Activated CD8-positive, alpha-beta T cell treated with anti-CD3 and anti-CD28 coated beads for 36 hours (primary cell): ENCODE measurements at places on chromosomes 2 and 18. TPM values are rescaled to one million over a fixed set of nuclear protein-coding genes. Genes with fewer than 3 reads are reported as not detected.

The CYP27C1 gene
- total RNA-seq = not detected

The CYP1B1 gene
- total RNA-seq = 2.2 TPM

The KCNS3 gene
- total RNA-seq = not detected

The MARCHF4 gene
- total RNA-seq = not detected

The ASXL2 gene
- total RNA-seq = 42.5 TPM

The CELF4 gene
- total RNA-seq = not detected

DNA sequence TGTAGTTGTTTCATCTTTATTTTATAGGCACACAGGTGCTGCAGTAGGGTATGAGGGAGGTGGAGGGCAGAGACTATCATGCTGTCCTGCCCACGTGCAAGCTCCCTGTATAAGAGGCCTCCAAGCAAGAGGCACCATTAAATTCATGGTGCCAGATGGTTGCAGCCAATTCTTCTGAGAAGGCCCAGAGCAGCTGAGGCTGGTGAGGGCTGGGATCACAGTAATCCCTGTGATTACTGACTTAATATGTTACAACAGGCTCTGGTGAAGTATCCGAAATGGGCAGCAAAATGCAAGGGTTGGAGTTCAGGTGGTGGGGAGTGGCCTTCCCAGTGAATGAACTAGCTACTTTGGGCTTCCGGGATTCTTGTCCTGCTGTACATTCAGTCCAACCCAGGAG lies 191.9 kb upstream of the SMAD2 start:
- H3K27ac ChIP-seq = no peak overlapping the region
- H3K4me1 ChIP-seq = peaks cover 10% of the 10 kb centered on the region
- DNase-seq = no peak

DNA sequence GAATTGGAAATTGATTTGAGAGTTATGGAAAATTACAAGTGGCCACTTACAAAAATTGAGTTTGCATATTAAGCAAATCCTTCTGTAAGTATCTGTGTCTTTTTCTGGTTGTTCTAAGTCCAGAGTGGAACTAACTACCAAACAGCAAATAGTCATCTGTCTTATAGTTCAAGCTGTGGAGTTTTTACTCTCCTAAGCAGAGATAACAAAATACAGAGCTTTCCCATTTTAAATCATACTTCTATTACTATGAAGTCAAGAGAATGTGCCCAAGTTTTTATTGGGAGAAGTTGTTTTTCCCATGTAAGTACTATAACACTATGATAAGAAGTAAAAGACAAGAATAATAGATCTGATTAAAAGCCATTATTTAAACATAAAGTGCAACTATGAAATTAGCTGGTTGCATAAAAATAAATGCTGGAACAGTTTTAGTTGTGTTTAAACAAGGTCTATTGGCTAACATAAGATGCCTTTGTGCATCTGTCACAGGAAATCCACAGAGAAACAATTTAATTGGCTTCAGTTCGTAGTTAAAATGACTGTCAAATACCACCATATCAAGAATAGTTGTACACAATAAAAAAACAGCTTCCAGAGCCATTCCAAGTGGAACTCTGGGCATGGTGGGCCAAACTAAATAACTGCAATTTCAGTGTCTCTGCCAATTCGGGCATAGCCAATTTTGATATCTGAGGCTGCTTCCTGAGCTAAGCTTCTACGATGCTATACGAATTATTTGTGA lies 1467.4 kb upstream of the NXPH2 start:
- no peaks in the 10 kb centered on the region for H3K27me3 ChIP-seq
- H3K4me1 ChIP-seq = no peaks in the 10 kb centered on the region
- H3K36me3 ChIP-seq = no peaks in the 10 kb centered on the region
- H3K4me3 ChIP-seq = no peak overlapping the region
- no peak overlapping the region for H3K27ac ChIP-seq

DNA sequence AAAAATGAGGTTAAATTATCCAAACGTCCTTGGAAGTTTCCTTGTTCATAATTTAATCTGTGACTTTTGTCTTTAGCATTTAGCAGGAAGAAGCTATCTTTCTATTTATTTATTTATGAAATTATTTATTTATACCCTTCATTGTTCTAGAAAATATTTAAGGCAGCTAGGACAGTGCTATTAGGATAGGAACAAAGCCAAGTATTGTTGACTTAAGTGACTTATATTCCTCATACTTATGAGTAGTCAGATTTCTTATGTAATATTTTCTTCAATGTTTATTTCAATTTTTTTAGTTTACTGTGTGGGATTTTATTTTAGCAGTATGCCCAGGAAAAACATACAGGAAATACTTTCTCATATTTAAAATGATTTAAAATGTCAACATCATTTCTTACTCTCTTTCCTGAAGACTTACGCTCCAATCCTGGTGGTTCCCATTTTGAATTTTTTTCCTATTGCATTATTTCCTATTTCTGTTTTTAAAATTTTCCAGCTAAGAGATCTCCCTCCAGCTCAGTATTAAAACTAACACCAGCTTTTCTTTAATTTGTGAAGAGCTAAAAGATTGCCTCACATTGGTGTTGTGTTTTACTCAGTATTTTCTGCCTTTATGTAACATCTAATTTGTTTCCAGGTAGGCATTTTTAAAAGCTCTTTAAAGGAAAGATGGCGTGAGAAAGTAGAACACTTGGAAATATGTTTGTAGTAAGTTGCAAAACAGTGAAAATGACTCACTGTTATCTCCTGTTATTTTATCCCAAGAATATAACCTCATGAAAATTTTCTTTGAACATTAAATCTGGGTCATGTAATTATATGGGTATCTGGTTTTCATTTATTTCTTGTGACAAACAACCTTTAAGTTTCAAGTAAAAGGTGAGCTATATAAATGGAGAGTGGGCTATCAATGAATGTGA lies 32.2 kb downstream of the MAPRE2 start:
- H3K4me3 ChIP-seq = no peak overlapping the region
- no peaks in the 10 kb centered on the region for H3K27me3 ChIP-seq
- DNase-seq = no peak
- no peak overlapping the region for H3K27ac ChIP-seq
- H3K36me3 ChIP-seq = peaks cover 23% of the 10 kb centered on the region

DNA sequence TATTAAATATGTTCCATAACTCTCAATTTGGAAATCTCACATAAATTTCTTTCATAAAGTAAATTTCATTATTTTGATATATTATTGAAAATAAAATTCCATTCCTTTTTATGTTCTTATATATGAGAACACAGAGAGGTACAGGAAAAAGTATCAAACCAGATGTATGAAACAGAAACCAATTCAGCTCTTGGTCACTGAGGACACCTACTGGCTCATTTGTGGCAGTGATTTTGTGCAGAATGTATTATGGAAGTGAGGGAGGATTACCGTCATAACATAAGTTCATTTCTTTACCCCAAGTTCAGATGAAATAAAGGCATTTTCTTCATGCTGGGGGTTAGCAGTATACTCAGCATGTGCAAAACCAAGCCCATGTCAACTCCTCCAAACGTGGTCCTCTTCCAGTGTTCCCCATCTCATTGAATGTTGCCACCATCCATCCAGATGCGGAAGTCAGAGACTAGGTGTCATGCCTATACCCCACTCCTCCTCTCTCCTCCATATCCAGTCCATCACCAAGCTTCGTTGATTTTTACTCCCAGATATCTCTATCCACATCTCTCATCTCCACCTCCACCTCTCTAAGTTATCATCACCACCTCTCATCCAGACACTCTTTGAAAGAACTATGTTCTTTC lies 41.7 kb upstream of the MALL start:
- peaks cover 11% of the 10 kb centered on the region for H3K4me1 ChIP-seq
- H3K36me3 ChIP-seq = peaks cover 10% of the 10 kb centered on the region
- H3K27me3 ChIP-seq = peaks cover 2% of the 10 kb centered on the region
- no peak overlapping the region for H3K27ac ChIP-seq
- DNase-seq = peak; percentile 53

DNA sequence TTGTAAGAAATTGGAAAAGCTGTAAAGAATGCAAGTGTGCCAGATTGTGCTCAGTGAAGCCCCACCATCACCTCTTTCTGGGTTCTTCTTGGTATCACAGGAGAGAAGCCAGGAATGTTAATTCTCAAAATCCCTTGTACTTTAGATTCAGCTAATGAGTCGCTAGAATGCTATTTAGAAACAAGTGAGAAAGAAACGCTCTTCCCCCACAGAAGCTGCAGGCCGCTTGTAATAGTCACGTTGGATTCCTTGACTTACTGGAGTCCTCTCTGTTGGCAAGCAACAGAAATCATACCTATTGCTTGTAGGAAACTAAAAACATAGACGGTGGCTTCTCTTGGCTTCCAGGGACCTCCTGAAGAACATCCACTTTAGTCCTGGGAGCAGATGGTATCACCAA lies 375.6 kb upstream of the LRATD1 start:
- H3K27me3 ChIP-seq = no peaks in the 10 kb centered on the region
- DNase-seq = no peak

DNA sequence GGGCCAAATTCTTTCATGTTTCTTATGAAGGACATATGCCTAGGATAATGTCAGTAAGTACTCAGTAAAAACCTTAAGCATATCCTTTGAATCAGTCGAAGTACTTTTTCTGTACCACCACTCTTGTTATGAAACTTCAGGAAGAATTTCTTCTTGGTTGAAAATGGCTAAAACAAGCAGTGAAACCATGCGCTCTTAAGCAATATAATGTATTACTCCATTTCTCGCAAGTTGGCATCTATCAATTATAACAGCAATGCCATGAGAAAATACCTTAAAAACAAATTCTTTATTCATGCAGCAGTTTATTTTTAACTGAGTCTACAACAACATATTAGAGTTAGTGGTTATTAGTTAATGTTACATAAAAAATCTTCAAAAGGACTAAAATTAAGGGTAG lies 41.0 kb downstream of the SLC66A3 start:
- no peaks in the 10 kb centered on the region for H3K27me3 ChIP-seq
- H3K4me1 ChIP-seq = no peaks in the 10 kb centered on the region
- H3K27ac ChIP-seq = no peak overlapping the region
- DNase-seq = no peak
- H3K36me3 ChIP-seq = peaks cover 14% of the 10 kb centered on the region

GRCh38 chr2:229087843-229088516 lies 183.1 kb downstream of the PID1 start:
- H3K27me3 ChIP-seq = no peaks in the 10 kb centered on the region
- no peak overlapping the region for H3K27ac ChIP-seq
- DNase-seq = no peak
- no peak overlapping the region for H3K4me3 ChIP-seq

GRCh38 chr18:32042337-32042736 lies 23.7 kb downstream of the RNF125 start:
- H3K27ac ChIP-seq = peak overlapping the region; percentile 63
- no peak for DNase-seq
- peaks cover 39% of the 10 kb centered on the region for H3K36me3 ChIP-seq
- peaks cover 41% of the 10 kb centered on the region for H3K4me1 ChIP-seq

- no peak overlapping the region for H3K27ac ChIP-seq
- H3K27me3 ChIP-seq = peaks cover 11% of the 10 kb centered on the region
- no peak for DNase-seq
- H3K4me1 ChIP-seq = no peaks in the 10 kb centered on the region
- no peaks in the 10 kb centered on the region for H3K36me3 ChIP-seq
Observed at GRCh38 chr2:88227446-88227845, 57.3 kb downstream of the THNSL2 start.

GRCh38 chr2:171307560-171307959 lies 126.2 kb downstream of the METTL8 start:
- no peak for DNase-seq
- peaks cover 22% of the 10 kb centered on the region for H3K36me3 ChIP-seq
- H3K27me3 ChIP-seq = no peaks in the 10 kb centered on the region
- H3K4me3 ChIP-seq = no peak overlapping the region
- no peaks in the 10 kb centered on the region for H3K4me1 ChIP-seq

GRCh38 chr2:60440767-60441163 lies 112.7 kb downstream of the BCL11A start:
- H3K4me3 ChIP-seq = no peak overlapping the region
- H3K27ac ChIP-seq = no peak overlapping the region
- no peak for DNase-seq
- no peaks in the 10 kb centered on the region for H3K36me3 ChIP-seq

DNA sequence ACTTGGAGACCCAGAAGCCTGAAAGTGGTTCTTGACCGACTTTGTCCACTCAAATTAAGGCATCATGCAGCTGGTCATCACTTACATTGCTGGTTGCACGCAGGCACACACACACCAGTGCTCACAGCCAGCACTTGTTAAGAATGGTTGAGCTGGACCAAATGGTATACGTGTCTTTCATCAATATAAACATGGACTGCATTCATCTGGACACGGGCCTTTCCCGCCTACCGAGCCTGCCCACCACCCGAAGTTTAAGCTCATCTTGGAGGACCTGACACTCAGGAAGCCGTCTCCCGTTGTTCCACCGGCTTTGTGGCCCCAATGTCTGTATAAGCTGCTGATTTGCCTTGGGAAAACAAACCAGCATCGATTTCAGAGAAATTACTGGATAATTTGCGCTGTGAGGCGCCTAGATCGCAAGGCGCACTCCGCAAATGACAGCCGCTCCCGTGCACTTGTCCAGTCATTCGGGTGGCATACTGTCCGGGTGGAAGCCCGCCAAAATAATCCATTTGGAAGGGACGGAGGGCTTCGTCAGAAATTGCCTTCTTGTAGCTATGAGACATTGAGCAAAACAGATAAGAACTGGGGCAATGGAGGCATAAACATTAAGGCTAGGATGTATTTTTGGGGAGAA lies 40.1 kb upstream of the AKAIN1 start:
- DNase-seq = no peak
- H3K4me3 ChIP-seq = peak overlapping the region; percentile 94
- H3K27ac ChIP-seq = peak overlapping the region; percentile 93
- H3K4me1 ChIP-seq = peaks cover 39% of the 10 kb centered on the region
- peaks cover 1% of the 10 kb centered on the region for H3K27me3 ChIP-seq
